ENCODE measurements at places on chromosomes 2 and 18.
A peak's percentile ranks its signal among the peaks of the same experiment; 100 is the strongest.

DNA sequence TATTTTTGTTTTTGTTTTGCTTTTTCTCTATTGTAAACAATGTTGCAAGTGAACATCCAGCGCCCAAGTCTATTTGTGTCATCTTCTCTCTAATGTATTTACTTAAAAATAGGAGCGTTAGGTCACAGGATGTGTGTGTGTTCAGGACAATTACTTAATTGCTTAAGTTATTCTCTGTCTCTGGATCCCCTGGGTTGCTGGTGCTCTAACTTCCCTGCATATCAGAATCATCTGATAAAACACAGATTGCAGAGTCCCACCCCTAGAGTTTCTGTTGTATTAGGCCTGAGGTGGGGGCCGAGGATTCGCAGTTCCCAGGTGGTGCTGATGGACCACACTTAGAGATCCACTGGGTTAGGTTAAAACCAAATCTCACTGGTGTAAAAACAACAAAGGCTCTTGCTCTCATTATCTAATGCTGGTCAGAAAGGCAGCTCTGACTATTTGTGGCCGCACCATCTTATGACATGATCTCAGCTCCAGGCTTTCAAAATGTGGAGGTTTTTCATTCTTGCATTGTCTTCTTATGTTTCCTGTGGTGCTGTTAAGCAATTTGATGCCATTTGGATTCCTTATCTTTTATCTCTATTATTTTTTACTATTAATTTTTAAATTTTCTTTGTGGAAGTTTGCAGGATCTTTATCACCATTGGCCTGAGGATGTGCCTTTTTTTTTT lies 87.7 kb downstream of the CLIP4 start:
- DNase-seq = no peak

- DNase-seq = no peak
These were observed 15.2 kb downstream of the NABP1 start for GRCh38 chr2:191693166-191693565.

DNA sequence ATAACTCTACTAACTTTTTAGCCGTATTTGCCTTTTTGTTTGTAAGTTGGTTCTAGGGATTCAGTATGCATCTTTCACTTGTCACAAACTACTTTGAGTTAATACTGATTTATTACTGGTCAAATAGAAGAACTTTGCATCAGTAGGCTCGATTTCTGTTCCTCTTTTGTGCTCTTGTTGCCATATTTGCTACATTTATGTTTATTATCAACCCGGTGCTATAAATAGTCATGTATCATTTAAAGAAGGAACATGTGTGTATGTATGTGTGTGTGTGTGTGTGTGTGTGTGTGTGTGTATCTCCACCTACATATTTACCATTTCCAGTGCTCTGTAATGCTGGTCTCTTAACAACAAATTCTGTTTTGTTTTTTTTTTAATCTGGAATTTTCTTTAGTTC lies 79.6 kb upstream of the B3GNT7 start:
- DNase-seq = no peak

GRCh38 chr2:126943612-126944348 lies 45.1 kb downstream of the TEX51 start:
- no peak for DNase-seq

DNA sequence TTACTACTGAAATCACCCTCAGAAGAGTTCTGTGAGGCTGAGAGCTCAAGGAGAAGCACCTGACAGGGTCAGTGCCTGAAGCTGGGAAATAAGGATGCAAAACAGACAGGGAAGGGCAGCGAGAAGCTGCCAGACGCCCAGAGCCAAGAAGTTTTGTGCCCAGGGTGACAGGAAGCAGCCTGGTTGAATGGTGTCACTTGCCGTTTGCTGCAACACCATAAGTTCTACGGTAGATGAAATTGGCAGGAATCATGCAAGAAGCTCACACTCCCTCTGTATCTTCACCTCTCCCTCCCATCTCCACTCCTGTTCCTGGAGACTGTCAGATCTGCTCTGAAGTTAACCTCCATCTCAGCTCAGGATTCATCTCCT lies 117.0 kb upstream of the SLC14A2 start:
- no peak for DNase-seq

DNA sequence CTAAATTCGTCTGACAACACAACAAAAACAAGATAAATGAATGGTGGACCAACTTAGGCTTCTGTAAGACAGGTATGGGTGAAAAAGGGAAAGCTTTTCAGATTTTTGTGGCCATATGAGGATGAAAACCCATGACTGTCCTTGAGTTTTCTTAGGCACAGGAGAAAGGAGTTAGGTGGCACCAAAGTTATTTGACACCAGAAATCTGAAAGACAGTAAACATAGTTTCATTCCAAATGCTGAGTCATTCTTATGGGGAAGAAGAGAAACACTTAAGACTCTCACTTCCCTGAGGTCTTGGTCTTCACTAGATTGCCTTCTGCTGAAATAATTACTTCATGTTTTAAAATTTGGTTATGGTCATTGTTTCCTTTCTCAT lies 5.2 kb upstream of the GPD2 start:
- DNase-seq = no peak

DNA sequence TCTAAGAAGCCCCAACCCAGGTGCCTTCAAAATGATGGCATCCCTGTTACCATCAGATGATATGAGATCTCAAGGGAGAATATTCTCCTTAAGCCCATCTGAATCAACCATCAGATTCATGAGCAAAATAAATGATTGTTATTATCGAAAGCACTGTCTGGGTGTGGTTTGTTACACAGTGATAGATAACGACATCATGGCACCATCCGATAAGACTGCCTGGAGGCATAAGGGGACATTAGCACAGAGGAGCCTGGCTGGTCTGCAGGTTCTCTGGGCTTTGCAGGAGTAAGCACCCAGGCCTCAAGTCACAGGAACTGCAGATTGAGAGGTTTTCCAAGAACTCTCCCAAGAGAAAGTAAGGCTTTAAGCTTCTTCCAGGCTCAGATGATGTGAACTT lies 15.6 kb downstream of the BMP10 start:
- DNase-seq = no peak

DNA sequence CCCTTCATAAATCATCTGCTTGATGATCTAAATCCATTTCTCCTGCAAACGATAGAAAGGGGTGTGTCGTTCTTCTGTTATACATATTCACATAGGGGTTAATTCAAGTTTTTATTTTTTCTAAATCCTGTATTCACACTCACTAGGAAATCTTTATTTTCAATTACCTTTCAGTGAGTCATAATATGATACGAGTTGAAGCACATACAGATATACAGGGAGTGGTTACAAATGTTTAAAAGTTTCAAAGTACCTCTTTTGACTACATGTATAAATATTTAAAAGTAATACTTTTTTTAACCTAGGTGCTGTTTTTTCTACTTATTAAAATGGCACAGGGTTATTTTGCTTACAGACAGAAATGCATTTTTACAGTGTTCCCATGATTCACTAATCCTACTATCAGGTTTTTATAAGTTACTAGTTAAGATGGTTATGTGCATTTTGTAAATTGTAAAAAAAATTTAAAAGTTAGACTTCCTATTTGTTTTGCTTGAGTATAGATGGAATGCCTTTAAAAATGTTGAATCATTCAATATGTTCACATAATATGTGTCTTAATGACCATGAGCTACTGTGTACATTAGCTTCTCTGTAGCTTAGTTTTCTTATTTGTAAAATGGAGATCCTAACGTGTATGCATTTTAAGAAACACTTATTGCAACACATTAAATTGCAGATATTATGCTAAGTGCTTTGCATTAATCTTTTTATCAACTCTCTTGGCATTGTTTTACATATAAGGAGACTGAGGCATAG lies 1378.1 kb downstream of the DSC3 start:
- DNase-seq = no peak

DNA sequence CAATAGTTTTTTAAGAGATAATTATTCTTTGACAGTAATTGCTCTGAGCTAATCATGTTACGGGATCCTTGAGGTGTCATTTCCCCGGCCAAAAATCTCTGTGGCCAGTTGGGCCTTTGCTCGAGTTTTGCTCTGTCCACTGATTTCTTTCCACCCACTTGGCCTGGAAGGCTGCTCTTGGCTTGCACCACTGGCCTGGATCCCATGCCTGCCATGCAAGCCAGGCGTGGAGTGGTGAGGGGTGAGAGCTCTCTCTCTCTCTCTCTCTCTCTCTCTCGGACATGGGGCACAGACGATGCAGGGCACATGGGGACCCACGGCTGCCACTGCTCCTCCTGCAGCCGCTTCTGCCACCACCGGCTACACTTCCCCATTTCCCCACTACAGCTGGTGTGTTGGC lies 853.0 kb upstream of the GCFC2 start:
- DNase-seq = no peak

GRCh38 chr2:573805-574392 lies 103.3 kb downstream of the TMEM18 start:
- DNase-seq = no peak

GRCh38 chr18:52333860-52334259 lies 6.1 kb upstream of the DCC start:
- no peak for DNase-seq

GRCh38 chr18:22170421-22171257 lies 1.2 kb downstream of the GATA6 start:
- DNase-seq = peak; percentile 21

GRCh38 chr2:29113027-29113686 lies 2.1 kb upstream of the CLIP4 start:
- DNase-seq = no peak

DNA sequence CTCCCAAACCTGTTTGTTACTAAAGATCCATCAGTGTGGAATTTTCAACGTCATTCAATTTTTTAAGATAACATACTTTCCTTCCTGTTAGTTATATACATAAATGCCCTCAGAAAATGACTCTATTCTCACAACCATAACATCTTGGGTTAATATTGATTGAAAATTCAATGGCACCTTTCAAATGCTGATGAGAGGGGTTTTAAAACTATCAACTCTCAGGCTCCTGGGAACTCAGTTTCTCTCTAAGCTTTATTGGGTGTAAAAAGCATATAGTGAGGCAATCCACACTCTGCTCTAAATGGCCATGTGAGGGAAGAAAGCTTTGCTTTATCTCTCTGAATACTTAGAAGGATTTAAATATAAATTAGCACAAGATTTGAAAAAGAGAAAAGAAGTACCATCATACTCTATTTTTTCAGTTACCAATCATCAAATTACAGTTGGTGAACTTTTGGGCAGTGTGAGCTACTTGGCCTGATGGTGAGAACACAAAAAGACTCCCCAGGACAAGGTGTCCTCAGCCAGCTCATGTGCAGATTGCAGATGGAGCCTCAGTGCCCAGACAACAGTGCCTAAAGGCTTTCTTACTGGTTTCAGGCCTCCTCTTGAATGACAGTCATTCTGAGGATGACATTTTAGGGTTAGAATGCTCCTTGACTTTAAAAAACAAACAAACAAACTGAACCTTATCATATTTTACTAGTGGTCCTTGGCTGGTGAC lies 24.6 kb upstream of the CERS6 start:
- DNase-seq = no peak

GRCh38 chr2:202847693-202848524 lies 23.7 kb downstream of the ICA1L start:
- no peak for DNase-seq

GRCh38 chr2:235149736-235150135 lies 197.9 kb downstream of the SH3BP4 start:
- no peak for DNase-seq

DNA sequence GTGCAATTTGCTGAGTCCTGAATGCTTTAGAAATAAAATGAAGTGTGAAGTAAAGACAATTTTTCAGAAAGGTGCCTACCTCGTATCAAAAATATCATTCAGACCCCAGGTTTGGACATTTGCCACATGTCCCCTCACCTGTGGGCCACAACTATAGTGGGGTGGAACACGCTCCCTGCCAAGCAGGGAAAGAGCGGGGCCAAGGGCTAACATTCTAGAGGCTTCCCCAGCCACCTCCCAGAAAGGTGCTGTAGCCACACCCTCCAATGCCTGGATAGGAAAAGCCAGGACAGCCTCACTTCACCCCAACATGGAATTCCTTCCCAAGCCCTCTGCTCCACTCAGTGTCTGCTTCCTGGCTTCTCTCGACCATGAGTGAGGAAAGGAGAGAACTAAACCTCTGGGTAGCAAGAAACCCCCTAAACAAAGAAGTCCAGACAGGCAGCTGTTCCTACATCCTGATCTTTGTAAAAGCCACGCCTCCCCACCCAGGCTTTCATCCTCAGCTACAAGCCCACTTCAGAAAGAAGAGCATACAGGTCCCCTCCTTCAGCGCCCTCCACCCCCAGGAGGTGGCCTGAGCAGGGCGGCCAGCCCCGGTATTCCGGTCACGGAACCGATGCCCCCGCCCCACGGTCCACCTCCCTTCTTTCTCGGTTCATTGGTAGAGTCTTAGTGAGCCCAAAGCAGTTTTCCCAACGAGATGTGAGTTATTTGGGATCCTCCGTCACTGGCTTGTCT lies 2.1 kb downstream of the COL6A3 start:
- DNase-seq = no peak

- no peak for DNase-seq
These were observed 36.5 kb downstream of the SLC8A1 start for GRCh38 chr2:40415391-40415790.

Data from NCI-H1105 (cell line).